ENCODE measurements at places on chromosomes 1 and 21.

DNA sequence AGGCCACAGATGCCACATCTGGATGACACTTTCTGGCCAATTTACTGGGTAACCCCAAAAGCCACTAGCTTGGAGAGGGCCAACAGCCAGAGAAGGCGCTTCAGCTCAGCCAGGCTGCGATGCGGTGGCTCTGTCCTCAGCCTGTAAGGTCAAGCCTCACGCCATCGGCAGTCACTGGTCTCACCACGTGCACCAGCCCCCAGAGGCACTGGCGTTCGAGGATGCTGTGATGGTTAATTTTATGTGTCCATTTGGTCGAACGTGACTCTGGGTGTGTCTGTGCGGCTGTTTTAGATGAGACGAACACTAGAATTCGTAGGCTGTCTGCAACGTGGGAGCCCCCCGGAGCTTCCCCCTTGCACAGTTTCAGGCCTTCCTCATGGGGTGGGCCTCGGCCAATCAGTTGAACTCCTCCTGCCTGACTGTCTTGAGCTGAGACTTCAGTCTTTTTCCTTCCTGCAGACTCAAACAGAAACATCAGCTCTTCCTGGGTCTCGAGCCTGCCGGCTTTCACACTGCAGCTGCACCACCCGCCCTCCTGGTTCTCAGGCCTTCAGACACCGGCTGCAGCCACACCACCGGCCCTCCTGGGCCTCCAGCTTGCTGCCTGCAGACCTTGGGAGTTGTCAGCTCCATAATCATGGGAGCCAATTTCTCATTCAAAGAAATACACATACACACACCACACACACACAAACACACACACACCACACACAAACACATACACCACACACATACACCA lies 41.6 kb upstream of the SLC45A1 start:
- DNase-seq, result no peak

GRCh38 chr1:78561856-78562255 lies 58.4 kb upstream of the IFI44L start:
- peak; percentile 24 for DNase-seq

GRCh38 chr1:31327381-31327780 lies 30.5 kb downstream of the ZCCHC17 start:
- peak; percentile 60 for DNase-seq

DNA sequence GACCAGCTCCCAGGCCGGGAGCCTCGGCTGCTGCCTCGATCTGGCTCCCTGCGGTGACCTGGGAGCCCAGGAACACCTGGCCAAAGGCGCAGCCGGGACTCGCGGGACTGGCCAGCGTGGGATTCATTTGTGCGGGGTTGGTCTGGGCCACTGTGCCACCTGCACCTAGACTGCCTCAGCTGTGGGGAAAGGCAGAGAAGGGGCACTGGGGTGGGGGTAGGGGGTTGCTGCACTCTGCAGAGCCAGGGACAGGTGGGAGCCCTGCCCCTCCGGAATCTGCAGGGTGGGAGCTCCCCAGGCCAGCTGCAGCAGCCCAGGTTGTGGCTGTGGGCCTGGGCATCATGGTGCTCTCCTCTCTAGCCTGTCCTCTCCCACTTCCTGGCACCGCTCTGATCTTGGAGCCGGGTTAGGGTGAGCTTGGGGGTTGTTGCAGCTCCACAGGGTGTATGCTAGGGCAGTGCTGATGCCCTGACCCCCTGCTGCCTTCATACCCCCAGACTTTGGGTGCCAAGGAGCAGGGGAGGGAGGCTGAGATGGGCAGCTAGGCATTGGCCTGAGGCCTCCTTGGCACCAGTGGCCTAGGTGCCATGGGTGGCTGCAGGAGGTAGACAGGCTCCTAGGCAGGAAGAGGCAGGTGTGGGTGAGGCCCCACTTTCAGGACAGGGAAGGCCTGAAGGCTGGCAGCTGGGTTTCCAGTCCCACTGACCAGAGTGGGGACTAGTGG lies 57.5 kb upstream of the ETV3 start:
- DNase-seq, result no peak

All from fibroblast of upper back skin (primary cell).